ENCODE measurements at places on chromosomes 2 and 18. TPM values are rescaled to one million over a fixed set of nuclear protein-coding genes. Genes with fewer than 3 reads are reported as not detected.

MAL gene
- total RNA-seq = not detected

PTGR3 gene
- total RNA-seq = 17.9 TPM

- no peak for DNase-seq
Measured at GRCh38 chr2:181892799-181893435, 1.4 kb downstream of the ITPRID2 start.

- DNase-seq = no peak
Measured at GRCh38 chr2:111159641-111160040, 38.9 kb downstream of the BCL2L11 start.

- no peak for DNase-seq
Measured at GRCh38 chr2:232537079-232537478, 2.4 kb upstream of the CHRNG start.

- no peak for DNase-seq
Measured at GRCh38 chr2:63078852-63079606, 28.4 kb downstream of the OTX1 start.

FEV gene
- total RNA-seq = not detected

IL1F10 gene
- total RNA-seq = not detected

DNA sequence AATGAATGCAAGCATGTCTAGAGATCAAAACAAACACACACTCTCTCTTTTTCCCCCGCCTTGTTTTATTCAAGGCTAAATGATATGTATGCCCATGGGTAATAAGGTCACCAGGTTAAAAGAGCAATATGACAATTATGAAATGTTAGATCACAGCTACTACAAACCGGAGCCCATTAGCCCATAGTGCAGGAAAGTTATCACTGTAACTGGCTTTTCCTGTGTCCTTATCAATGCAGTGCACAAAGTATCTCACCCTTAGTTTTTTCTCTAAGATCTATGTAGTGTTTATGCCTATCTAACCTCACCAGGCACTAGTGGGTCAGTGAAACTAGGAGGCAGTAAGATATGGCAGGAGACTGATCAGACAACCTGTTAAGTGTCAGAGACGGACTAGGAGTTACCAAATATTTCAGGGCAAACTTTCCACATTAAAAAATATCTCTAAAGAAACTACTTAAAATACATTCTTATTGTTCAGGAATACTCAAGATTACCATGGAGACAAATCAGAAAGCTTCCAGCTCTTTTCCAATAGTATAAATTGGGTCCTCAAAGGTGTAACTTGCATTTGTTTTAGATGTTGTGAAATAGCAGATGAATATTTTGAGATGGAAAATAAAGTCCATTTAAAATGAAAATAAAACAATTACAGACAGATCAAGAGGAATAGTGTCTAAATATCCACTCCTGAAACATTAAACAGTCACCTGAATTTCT, 282.2 kb downstream of the EXOC6B start:
- no peak for DNase-seq

DNA sequence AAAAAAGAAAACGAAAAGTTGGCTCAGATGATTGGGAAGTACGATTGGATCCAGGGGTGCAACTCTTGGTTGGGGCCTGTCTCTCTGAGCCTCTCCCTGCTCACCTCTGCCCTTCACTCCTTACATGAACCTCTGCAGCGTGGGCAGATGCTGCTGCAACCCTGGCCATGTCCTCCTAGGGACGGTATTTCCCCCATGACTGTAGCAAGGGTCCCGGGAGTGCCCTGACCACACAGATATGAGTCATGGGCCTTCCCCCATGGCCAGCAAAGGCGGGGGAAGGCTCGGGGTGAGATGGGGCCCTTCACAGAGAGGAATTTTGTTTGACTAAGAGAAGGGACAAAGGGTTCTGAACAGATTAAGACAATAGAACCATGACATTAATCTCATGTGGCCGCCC, 129.0 kb downstream of the NCK2 start:
- DNase-seq = no peak

SLC9A4 gene
- not detected for total RNA-seq

SATB2 gene
- 13.4 TPM for total RNA-seq

DPY30 gene
- total RNA-seq = 92.5 TPM

DNA sequence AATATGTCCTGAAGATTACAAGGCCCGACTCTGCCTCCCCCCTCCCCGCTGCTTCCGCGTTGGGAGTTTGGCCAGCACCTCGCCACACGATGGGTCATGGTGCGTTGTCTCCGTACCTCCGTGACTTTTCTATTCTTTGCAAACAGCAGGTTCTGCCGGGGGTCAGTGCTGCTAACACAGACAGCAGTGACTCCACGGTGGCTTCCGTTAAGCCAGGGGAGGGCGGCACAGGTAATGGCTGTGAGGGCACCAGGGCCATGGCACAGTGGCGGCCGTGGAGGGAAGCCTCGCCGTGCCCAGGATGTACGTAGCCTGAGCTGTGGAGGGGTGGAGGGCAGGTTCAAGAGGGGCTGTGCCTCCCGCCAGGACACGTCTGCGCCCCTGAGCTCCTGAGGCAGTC, 115.5 kb downstream of the NFATC1 start:
- no peak for DNase-seq

DNER gene
- 111 TPM for total RNA-seq

- no peak for DNase-seq
Measured at GRCh38 chr2:47277987-47278386, 122.9 kb upstream of the STPG4 start.

DNA sequence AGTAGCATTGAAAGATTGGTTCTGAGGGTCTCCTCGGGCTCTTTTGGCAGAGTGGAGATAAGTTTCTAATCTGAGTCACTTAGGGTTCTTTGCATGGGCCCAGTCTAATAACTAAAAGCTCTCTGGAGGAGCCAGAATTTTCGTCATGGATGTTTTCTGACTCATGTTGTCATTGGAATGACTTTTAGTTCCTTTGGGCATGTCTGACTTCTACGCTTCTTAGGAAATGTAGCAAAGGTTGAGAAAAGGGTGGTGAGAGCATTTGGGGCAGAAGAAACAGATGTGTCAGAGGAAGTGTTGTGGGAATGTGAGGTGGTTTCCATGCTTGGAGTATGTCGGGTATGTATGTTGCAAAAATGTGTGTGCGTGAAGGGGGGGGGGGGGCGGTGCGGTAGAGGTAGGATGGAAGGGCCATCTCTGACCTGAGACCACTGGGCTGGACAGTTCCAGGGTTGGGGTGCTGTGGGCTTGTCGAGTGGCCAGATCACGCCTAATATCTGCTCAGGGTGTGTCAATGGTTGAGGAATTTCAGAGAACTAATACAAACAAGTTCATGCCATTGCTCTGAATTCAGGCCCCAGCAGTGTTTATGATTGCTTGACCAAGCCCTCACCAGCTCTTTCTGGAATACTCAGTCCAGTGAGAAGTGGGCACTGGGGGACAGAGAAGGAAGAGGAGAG, 26.9 kb downstream of the KLHL29 start:
- DNase-seq = no peak

CD207 gene
- total RNA-seq = not detected

DNA sequence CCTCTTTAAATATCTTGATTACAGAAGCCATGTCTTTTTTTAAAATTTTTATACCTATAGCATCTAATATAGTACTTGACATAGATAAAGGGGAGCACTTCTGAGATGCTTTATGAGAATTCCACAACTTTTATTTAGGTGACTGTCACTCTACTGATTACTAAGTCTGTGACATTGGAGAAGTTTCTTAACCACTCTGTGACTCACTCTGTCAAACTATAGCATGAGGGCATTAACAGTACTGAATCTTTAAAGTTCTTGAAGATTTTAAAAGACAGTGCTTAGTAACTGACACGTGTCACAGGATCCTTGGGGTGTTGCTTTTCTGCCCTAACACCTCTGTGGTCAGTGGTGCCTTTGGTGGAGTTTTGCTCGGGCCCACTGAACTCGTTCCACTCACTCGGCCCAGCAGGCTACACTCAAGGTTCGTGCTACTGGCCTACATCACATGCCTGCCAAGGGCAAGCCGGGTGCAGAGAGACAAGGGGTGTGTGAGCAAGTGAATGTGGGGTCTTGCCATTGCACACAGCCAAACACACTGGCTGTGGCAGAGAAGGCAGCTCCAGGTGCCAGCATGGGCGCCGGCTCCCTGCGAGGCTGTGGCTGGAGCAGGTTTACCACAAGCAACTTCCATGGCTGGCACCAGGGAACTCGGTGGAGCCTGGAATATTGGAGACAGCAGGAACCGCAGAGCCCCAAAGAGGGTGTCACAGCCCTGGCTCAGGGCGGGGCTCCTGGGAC, 734.0 kb upstream of the CDH7 start:
- DNase-seq = no peak

GRCh38 chr18:31773774-31774476, 13.2 kb upstream of the SLC25A52 start:
- no peak for DNase-seq

DNA sequence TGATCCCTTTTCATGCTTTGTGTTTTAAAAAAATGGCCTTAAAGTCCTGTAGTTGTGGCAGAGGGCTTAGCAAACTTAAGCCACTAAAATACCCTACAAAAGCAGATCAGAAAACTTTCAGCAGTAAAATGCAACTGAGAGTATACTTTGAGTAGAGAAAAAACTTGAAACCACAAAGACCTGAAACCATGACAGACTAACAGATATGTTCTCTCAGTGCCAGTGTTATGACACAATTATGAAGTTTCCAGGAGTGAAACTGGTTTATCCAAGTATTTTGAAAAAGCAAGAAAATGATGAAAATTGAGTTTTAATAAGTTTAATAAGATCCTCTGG, 74.5 kb downstream of the SPRED2 start:
- no peak for DNase-seq

- DNase-seq = no peak
Measured at GRCh38 chr2:3316456-3317276, 61.0 kb downstream of the EIPR1 start.

ADGRF3 gene
- not detected for total RNA-seq

RTP5 gene
- total RNA-seq = not detected

DNA sequence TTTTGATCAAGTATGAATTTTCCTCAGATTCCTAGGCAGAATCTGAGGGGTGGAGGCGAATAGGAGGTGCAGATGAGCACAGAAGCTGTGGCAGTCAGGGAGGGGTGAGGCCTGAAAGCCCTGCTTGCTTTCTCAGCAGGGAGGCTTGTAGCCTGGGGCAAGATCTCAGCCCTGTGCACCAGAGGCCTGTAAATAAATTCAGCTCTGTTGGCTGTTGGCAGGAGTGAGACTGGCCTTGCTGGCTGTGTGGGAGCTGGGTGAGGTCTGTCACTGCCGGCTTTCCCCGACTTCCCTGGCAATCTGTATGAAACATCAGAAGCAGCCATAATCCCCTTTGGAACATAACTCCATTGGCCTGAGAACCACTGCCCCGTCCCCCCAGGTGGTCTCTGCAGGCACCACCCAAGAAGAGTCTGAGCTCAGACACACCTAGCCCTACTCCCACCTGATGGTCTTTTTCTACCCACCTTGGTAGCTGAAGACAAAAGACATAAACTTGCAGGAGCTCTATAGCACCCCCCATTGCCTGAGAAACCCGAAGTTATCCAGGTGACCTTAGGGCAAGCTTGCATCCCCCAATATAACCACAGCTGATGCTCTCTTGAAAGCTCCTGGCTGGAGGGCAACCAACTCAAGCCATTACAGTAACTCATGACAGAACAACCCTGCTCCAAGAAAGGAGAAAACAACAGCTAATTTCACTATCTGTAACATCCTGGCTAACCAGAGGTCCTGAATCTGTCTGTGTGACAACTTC, 32.3 kb downstream of the EVA1A start:
- DNase-seq = no peak

PROKR1 gene
- not detected for total RNA-seq

RFTN2 gene
- 0.87 TPM for total RNA-seq

DNA sequence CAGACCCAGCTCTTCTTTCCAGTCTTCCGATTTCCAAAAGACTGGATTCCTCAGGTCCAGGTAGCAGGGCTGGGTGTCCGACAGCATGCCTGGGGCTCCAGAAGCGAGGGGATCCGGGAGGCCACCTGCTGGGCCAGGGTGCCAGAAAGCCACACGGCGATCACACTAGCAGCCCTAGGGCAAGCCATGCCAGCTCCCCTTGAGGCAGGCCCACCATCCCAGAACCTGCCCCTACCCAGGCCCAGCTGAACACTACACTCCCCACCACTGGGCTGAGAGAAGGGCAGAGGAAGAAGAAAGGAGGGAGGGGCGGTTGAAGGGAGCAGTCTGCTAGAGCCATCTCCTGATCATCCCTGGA, 163.1 kb downstream of the TNS1 start:
- no peak for DNase-seq

DNA sequence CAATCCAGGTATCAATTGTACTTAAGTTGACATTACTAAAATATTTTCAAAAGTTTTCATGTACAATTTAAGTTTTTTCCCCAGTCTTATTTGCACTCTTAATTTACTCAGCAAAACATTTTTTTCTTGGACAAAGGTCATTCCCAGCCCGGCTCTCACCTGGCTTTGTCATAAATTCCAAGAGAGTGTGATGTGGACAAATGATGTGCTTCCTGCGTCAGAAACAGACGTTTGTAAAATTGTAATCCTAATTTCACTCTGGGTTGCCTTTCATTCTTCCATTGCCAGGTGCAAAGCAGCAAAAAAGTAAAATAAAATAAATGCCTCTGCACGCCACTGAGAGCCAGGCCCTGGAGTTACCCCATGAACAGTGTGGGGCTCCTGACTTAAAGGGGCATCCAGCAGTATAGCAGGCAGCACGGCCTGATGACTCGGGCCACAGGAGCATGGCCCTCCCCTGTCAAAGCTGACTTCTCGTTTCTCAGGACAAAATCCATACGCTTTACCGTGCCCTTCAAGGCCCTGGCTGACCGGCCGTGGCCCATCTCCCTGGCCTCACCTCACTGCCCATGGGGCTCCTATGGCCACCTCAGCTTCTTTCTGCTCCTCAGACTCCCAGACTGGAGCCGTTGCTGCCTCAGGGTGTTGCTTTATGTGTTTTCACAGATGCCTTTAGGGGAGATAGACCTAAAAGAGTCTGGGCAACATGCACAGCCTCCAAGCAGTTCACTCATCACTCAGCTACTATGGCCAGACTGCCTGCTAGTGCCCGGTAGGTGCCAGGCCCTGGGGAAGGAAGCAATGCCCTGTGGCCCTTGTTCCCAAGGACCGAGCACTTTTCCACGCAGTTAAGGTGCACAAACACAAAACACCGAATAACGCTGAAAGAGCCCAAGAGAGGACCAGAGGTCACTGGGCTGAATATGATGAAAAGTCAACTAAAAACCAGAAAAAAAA, 7.6 kb upstream of the TMEM185B start:
- no peak for DNase-seq

NPAS2 gene
- 30.6 TPM for total RNA-seq

- DNase-seq = no peak
Measured at GRCh38 chr18:63266888-63267790, 52.4 kb downstream of the BCL2 start.

GRCh38 chr2:240435948-240436682, 652 bp downstream of the GPC1 start:
- DNase-seq = no peak

C2orf15 gene
- total RNA-seq = 0.27 TPM

PARD3B gene
- 5.8 TPM for total RNA-seq

GRCh38 chr18:2223849-2224248, 347.5 kb downstream of the METTL4 start:
- DNase-seq = peak; percentile 20

PIK3C3 gene
- total RNA-seq = 19.9 TPM

MC4R gene
- not detected for total RNA-seq

INO80C gene
- 5.3 TPM for total RNA-seq

GRCh38 chr2:213934560-213934959, 476.3 kb upstream of the VWC2L start:
- peak; percentile 11 for DNase-seq

NCKAP5 gene
- total RNA-seq = 10.0 TPM
